ENCODE measurements at places on chromosomes 12 and 14.

GRCh38 chr12:128339126-128339520 lies 72.2 kb downstream of the TMEM132C start:
- DNase-seq = no peak

DNA sequence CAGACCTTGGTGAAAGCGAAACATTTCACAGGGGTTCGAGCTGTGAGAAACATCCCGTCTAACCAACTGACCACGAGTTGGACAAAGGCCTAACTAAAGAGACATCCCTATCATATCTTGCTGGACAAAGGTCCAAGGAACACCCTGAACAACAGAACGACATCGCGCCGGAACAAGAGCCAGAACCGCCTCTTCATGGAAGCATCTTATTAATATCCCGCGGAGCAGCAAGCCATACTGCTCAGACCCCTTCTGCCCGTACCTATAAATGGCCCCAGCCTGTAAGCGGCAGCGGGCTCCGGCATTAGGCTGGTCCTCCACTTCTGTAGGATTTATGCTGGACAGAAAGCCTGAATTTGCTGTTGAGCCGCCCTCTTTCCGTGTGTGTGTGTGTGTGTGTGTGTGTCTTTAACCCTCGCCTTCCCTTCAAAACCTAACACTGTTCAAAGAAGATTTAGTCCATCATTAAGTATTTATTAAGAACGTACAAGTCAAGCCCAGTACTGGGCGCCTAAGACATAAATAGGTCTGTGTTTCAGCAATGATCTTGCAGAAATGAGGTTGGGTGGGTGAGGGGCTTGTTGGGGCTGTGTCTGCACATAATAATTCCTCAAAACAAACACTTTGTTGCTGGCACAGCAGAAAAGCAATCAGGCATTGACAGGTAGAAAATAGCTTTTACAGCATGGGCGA lies 1.9 kb downstream of the SLC6A15 start:
- DNase-seq = no peak

DNA sequence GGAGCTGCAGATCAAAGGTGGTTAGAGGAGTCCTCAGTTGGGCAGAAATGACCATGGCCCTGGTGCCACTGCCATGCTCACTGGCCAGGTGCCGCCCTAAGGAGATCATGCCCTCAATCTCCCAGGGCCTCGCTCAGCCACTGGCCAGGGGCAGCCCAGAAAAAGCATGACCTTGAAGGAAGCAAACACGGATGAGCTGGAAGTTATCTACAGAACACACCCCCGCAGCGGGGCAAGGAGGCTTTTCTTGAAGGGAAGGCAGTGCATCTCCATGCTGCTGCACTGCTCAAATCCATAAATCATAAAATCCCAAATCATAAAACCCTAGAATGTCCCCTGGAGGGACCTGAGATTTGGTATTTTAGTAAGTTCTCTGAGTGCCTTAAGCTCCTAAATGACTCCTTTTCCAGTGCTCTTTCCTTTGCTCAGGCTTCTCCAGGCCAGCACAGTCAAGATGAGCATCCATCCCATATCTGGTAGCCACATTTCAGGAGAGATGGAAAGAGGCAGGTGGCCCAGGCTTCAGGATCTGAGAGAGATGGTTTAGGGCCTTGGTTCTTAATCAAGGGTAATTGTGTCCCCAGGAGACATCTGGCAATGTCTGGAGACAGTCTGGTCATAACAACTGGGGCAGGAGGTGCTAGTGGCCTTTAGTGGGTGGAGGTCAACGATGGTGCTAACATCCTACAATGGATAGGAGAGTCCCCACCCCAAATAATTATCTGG lies 217.3 kb downstream of the RBM19 start:
- DNase-seq = peak; percentile 29

GRCh38 chr14:39267608-39268005 lies 33.9 kb downstream of the MIA2 start:
- peak; percentile 63 for DNase-seq

GRCh38 chr12:120196363-120196762 lies 1.8 kb upstream of the GCN1 start:
- DNase-seq = peak; percentile 53

- no peak for DNase-seq
Observed at GRCh38 chr12:49461221-49461620, 77.6 kb upstream of the KCNH3 start.

DNA sequence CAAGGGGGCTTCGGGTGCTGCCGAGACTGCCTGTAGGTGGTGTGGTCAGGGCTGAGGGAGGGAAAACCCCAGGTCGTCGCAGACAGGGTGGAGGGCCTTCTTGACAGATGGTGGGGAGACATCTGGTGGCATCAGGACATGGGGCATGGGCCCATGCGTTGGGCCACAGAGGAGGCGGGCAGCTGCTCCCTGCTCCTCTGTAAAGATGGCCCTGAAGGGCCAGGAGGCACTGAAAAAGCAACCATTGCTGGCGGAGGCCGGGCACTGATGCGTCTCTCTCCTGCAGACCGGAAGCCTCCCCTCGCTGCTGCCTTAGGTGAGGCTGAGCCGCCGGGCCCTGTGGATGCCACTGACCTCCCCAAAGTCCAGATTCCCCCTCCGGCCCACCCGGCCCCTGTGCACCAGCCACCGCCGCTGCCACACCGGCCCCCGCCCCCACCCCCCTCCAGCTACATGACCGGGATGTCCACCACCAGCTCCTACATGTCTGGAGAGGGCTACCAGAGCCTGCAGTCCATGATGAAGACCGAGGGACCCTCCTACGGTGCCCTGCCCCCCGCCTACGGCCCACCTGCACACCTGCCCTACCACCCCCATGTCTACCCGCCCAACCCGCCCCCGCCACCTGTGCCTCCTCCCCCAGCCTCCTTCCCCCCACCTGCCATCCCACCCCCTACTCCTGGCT lies 28.8 kb downstream of the CCNK start:
- no peak for DNase-seq

- no peak for DNase-seq
Observed at GRCh38 chr12:83818881-83819280, 1093.7 kb downstream of the SLC6A15 start.

- no peak for DNase-seq
Observed at GRCh38 chr12:76189851-76190250, 105.4 kb upstream of the NAP1L1 start.

GRCh38 chr12:111826316-111826715 lies 15.7 kb upstream of the MAPKAPK5 start:
- no peak for DNase-seq

- DNase-seq = no peak
Observed at GRCh38 chr12:51779876-51780275, 68.6 kb downstream of the FIGNL2 start.

- no peak for DNase-seq
Observed at GRCh38 chr14:68357777-68358176, 435.1 kb downstream of the ZFP36L1 start.

GRCh38 chr14:22106700-22107697 lies 433.4 kb upstream of the OR4E1 start:
- no peak for DNase-seq

GRCh38 chr12:5073054-5073453 lies 29.4 kb downstream of the KCNA5 start:
- no peak for DNase-seq

DNA sequence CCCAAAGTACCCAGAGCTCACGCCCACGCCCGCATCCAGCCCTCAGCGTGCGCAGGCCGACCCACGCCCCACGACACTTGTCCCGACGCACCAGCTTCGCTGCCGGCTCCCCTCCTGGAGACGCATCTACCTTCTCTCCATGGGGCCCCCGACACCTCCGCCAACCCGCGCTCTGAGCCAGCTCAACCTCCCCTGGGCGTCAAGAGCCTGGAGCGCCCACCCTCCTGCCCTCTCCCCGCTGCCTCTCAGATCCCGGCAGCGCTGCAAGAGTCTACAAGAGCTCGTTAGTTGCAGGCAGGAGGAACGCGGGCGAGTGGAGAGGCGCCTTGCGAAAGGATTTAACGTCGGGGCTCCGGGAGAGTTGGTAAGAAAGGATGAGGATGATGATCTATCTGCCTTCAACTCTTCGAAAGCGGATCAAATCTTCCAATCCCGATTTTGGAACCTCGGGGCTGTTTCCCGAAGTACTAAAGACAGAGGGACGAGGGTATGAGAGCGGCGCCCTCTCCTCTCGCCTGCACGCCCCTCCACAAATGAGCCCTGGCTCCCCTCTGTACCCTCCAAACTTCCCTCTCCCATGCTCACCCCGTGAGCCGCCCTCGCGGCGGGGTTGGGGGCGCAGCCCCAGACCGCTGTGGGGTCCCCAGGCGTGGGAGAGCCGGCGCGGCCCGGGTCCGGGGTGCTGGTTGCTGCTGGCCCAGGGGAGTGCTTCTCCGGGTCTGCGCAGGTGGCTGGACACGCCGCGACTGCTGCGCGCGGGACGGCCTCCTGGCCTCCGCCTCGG lies 979 bp downstream of the LTBP2 start:
- no peak for DNase-seq

DNA sequence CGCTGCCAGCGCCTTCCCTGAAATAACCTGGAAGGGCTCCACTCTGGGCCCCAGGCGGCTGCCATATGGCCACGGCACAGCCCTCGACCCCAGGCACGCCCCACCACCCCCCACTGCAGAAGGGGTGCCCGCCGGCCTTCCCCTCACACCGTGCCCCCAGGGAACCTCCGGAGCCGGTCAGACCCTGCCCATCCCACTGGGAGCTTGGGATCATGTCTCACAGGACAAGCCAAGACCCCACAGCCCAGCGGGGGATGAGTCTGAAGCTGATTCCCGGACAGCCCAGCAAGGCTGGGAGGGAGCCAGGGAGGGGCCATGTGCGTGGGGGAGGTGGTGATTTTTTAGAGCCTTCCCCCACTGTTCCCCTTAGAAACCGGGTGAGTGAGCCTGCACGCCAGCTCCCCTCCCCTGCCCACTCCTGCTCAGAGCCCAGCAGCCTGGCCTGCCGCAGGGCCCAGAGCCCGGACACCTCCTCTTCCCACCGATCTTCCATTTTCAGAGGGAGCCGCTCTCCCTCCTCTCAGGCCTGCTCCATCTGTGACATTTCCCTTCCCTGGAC lies 1.4 kb downstream of the RIMBP2 start:
- DNase-seq = no peak
